NCI-H1105 (cell line): ENCODE measurements at places on chromosomes 13 and 19.

DNA sequence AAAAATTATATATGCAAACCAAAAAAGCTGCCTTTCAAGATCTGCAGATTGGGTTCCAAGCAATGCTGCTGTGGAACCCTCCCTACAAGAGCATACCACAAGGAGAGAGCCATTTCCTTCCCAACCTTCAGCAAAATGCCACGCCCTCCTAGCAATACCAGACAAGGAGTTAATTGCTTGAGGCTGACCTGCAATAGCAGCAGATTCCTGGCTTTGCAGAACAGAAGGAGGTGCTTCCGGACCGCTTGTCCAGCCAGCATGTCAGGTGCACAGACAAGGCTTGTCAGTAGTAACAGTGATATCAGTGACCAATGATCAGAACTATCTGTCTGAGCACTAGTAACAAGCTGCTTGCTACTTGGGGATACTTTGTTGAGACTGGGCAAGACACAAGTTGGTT is 301.6 kb downstream of the FGF14 start:
- no peak for DNase-seq

DNA sequence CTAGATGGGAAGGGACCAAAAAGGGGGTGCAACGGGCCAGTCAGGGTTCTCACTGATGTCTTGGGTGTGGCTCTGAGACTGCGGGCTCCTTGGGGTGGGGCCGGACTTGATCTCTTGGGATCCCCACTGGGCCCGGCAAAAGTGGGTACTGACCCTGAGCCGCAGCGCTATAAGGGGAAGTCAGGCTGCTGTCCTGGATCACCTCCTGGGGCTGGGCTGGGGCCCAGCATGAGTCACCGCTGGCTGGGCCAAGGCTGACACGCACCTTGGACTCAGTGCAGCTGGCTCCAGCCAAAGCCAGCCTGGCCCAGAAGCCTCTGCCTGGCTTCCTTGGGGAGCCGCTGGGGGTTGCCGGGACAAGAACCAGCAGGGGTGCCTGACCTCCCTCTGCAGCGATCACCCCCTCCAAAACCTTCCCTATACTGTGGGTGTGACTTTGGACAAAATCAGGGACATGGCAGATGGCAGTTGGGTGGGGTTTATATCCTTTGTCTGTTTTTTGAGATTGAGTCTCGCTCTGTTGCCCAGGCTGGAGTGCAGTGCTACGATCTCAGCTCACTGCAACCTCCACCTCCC is 617 bp upstream of the IQCN start:
- no peak for DNase-seq

DNA sequence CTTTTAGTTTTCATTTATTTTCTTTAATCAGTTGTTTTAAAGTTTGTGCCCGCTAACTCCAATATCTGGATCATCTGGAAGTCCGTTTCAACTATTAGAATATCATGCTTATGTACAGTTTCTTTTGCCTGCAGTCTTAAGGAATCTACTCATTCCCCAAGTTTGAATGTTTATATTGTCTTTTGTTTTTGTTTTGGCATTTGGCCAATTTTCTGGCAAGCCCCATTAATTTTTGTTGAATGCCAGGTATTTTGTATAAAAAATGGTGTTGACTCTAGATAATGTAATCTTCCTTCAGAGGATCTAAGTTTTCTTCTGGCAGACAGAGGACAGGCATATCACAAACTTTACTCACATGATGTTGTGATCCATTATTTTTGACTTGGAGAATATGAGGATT is 11.1 kb upstream of the ZNF235 start:
- DNase-seq, result no peak

- no peak for DNase-seq
Observed at GRCh38 chr19:15871570-15871969, 26.3 kb downstream of the CYP4F2 start.

- DNase-seq, result no peak
Observed at GRCh38 chr13:38661010-38661675, 25.7 kb upstream of the FREM2 start.

DNA sequence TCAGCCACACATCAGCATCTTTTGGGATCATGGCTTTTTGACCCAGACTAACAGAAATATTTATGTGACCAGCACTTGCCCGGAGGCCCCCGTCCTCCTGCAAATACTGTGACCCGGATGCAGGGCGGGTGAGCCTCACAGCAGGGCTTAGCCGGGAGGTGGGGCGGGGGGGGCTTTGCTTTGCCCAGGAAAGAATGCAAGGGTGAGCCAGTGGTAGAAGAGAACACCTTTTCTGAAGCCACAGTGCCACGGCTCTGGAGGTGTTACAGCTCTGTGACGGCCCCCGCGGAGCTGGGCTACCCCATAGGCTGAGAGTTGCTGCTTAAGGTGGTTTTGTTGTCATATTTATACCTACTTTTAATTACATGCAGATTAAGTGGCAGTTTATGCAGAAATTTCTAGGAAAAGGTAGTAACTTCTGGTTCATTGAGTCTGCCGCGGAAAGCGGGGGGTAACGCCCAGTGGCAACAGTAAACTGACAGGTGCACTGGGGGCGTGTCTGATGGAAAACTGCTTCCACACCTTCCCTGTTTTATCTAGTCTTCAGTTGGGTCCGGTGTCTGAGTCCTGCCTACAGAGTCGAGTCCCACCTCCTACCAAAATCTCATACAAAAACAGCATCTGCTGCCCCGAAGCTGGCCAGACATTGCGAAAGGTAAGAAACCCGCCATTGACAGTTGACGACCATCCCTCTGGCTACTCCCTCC is 187.9 kb downstream of the TEX29 start:
- DNase-seq, result no peak

- DNase-seq, result no peak
Observed at GRCh38 chr13:46168341-46168740, 13.6 kb downstream of the LCP1 start.

GRCh38 chr13:79392882-79393563 is 13.0 kb downstream of the RBM26 start:
- no peak for DNase-seq

DNA sequence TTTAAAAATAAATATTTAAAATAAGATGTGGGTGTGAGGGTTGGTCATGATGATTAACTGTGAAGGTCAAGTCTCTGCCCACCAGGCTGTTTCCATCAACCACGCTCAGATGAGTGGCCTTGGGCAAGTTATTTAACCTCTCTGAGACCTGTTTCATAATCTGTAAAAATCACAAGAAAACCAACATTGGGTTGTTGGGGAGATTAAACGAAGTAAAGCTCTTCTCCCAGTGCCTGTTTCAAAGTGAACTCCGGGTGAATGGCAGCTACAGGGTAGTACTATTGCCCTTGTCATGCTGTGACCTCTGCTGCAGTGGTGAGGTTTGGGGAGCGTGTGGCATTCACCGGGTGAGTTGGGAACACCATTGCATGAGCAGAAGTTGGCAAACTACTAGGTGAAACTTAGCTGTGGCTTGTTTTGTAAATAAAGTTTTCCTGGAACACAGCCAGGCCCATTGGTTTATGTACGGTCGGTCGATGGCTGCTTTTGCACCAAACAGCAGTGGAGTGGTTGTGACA is 153.2 kb downstream of the USP12 start:
- no peak for DNase-seq

- no peak for DNase-seq
Observed at GRCh38 chr13:74128156-74128767, 5.9 kb downstream of the KLF12 start.

DNA sequence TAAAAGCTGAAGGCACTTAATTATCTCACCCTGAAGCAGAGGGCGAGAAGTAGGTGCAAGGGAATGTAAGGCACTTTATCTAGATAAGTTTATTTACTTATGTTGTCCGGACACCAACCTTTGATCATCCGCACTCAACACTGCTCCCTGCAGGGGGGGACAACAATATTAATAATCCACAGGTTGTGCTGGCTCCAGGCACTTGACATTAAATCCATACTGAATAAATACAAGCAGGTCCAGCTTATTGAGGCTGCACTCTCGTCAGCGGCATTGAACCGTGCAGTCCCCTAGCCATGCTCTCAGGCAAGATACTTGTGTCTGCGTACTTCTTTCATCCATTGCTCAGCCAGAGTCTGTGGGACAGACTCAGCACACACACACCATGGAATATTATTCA is 374.5 kb upstream of the NBEA start:
- DNase-seq, result no peak

- no peak for DNase-seq
Observed at GRCh38 chr19:16233081-16233776, 35.5 kb downstream of the AP1M1 start.

GRCh38 chr19:39146091-39146490 is 20.5 kb downstream of the PAK4 start:
- DNase-seq, result no peak
